ENCODE measurements at places on chromosomes 7 and 10. TPM values are rescaled to one million over a fixed set of nuclear protein-coding genes. Genes with fewer than 3 reads are reported as not detected.

The GJC3 gene
- 1.7 TPM for total RNA-seq

The CCDC6 gene
- 22.7 TPM for total RNA-seq

The ZNF117 gene
- total RNA-seq, result 5.9 TPM

The ENTPD1 gene
- 1.6 TPM for total RNA-seq

The GATA3 gene
- 23.5 TPM for total RNA-seq

The OR2A5 gene
- total RNA-seq, result not detected

The JAKMIP3 gene
- 0.16 TPM for total RNA-seq

The SH2B2 gene
- total RNA-seq, result 3.8 TPM

The CCDC7 gene
- 94.5 TPM for total RNA-seq

The CADPS2 gene
- not detected for total RNA-seq

The DPY19L1 gene
- 7.1 TPM for total RNA-seq

The LMOD2 gene
- not detected for total RNA-seq

The ANKRD22 gene
- not detected for total RNA-seq

The DYDC2 gene
- not detected for total RNA-seq

The ERVW-1 gene
- total RNA-seq, result 0.16 TPM

The INMT gene
- 0.52 TPM for total RNA-seq

The MARVELD1 gene
- 1.1 TPM for total RNA-seq

The EPHA1 gene
- total RNA-seq, result 44.8 TPM

The TRIL gene
- total RNA-seq, result not detected

The ODAD2 gene
- total RNA-seq, result not detected

The PRPS1L1 gene
- not detected for total RNA-seq

The CYP2C19 gene
- not detected for total RNA-seq

The TMEM139 gene
- 0.29 TPM for total RNA-seq

The TET1 gene
- 3.1 TPM for total RNA-seq

The SPDYE8 gene
- total RNA-seq, result not detected

The ZNF273 gene
- 9.5 TPM for total RNA-seq

The PLAC9 gene
- total RNA-seq, result not detected

The UFSP1 gene
- 6.5 TPM for total RNA-seq

The PTPRN2 gene
- 0.99 TPM for total RNA-seq

The CPN1 gene
- total RNA-seq, result not detected

The NAT16 gene
- total RNA-seq, result not detected

The CHAT gene
- not detected for total RNA-seq

The AKR1C8 gene
- total RNA-seq, result 1.1 TPM

The NME8 gene
- total RNA-seq, result not detected

The ANXA8L1 gene
- total RNA-seq, result not detected

The CCL24 gene
- not detected for total RNA-seq

The ZNF12 gene
- 45.5 TPM for total RNA-seq

The GNAT3 gene
- total RNA-seq, result not detected

The PDCD4 gene
- 361 TPM for total RNA-seq

The CYP3A7 gene
- total RNA-seq, result not detected

The PCDH15 gene
- not detected for total RNA-seq

The CLDN15 gene
- total RNA-seq, result 52.7 TPM

The CCDC172 gene
- not detected for total RNA-seq

The TRIM73 gene
- 28.3 TPM for total RNA-seq

The RRP12 gene
- total RNA-seq, result 27.2 TPM

The ZNF3 gene
- total RNA-seq, result 48.8 TPM

The SFTPD gene
- not detected for total RNA-seq

The DENND2A gene
- not detected for total RNA-seq

The MYOF gene
- total RNA-seq, result not detected

The OR2A12 gene
- not detected for total RNA-seq

The TMEM196 gene
- total RNA-seq, result not detected

The OR2A7 gene
- 5.9 TPM for total RNA-seq

The PNLIPRP1 gene
- not detected for total RNA-seq

The EGFR gene
- not detected for total RNA-seq

The ZNF518A gene
- 26.0 TPM for total RNA-seq

The ARMC3 gene
- not detected for total RNA-seq

The SPDYE1 gene
- not detected for total RNA-seq

The HMX3 gene
- not detected for total RNA-seq

The OR2F2 gene
- not detected for total RNA-seq

All from naive thymus-derived CD8-positive, alpha-beta T cell (primary cell).